Activated CD4-positive, alpha-beta T cell treated with anti-CD3 and anti-CD28 coated beads, Interleukin-2, amount 10 ng/mL, durations not matched to agents 24 days and 14 days (primary cell): ENCODE measurements at places on chromosomes 16 and 17. TPM values are rescaled to one million over a fixed set of nuclear protein-coding genes. Genes with fewer than 3 reads are reported as not detected.

- no peak for DNase-seq
- H3K27ac ChIP-seq = no peak overlapping the region
- H3K27me3 ChIP-seq = peaks cover 49% of the 10 kb centered on the region
- peaks cover 1% of the 10 kb centered on the region for H3K36me3 ChIP-seq
- peaks cover 3% of the 10 kb centered on the region for H3K4me1 ChIP-seq
Observed at GRCh38 chr17:6711681-6712057, 1.5 kb downstream of the SLC13A5 start.

DNA sequence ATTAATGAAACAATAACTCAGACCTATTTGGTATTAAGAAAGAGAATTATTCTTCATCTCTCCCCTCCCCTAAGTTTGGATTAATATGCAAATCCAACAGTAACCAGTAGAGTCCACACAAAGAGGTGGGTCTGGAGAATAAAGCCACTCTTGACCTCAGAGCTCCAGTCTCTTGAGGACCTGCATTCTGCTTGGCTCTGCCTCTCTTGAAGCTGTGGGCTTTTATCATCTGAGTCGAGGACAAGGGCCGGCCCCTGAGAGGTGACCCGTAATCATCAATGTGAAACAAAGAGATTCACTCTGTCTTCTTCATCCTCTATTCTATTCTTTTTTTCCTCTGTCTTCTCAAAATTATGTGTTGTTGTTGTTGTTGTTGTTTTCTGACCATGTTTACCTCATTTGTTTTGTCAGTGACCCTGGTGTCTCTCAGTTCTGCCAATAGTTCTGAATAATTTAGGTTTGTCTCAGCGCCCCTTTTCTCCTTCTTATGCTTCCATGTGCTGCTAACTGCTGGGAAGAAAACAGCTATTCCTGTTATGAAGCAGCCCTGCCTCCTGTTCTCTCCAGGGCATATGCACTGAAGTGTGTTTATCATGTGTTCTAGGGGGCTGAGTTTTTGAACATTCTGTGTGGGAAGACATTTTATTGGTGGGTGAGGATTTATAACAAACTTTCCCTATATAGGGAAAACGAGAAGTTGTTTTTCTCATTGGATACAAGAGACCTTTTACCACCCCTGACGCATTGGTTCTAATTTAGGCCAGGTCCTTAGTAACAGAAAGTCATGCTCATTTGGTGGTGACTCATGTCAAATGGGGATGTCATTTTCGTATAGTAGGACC is 135.8 kb downstream of the TRIM37 start:
- peaks cover 2% of the 10 kb centered on the region for H3K4me1 ChIP-seq
- H3K27ac ChIP-seq = no peak overlapping the region
- no peak overlapping the region for H3K4me3 ChIP-seq
- DNase-seq = no peak
- no peaks in the 10 kb centered on the region for H3K27me3 ChIP-seq

DNA sequence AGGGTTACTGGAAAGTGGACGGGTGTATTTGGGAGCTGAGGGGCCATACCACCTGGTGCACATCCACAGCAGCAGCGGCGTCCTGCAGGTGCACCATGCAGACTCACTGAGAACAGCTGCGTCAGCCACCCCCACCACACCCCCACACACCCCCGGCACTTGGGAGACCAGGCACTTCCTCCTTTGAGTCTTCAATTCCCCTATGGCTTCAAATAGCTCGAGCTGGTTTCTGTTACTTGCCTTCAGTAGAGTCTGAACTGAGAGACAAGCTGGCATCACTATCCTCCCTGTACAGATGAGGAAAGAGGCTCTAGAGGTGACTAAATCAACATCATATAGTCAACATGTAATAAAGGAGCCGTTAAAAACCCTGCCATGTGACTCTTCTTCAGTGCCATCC is 15.4 kb downstream of the CUEDC1 start:
- peaks cover 23% of the 10 kb centered on the region for H3K4me1 ChIP-seq
- H3K36me3 ChIP-seq = no peaks in the 10 kb centered on the region
- no peak for DNase-seq
- H3K27ac ChIP-seq = no peak overlapping the region

Gene PRSS22
- total RNA-seq = not detected in 2 replicates

Gene TNFRSF12A
- 7.3 TPM in 2 replicates for total RNA-seq

Gene CDT1
- total RNA-seq = 93.2 and 98.3 TPM in 2 replicates

Gene MT1M
- not detected in 2 replicates for total RNA-seq
